GM23248 (cell line): ENCODE measurements at places on chromosomes 7 and 10. TPM values are rescaled to one million over a fixed set of nuclear protein-coding genes. Genes with fewer than 3 reads are reported as not detected.

- peak; percentile 76 for DNase-seq
These were observed 24.7 kb downstream of the CREB3L2 start for GRCh38 chr7:137977173-137977572.

DNA sequence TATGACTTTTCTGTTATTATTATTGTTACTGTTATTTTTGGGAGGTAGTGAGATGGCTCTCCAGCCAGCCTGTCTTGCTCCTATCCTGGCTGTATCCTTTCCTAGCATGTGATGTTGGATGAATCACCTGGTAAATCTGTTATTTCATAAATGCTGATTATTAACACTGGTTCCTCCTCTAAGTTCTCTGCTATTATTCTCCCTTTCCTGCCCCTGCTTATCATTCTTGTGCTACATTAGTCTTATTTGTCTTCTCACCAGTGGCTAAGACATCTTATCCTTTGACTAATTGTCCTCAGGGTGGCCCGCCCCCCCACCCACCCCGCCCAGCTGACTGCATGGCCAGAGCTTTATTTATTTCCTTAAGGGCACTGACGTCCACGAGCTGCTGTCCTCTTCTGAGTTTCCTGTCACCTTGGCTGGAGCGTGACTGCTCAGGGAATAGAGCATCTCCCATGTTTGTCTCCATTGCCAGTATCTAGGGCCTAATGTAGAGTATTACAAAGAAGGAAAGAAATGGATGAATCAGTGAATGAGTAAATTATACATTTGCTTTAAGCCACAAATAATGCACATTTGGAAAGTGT is 110.1 kb upstream of the KLF6 start:
- peak; percentile 71 for DNase-seq

GRCh38 chr7:34341326-34341725 is 316.7 kb upstream of the NPSR1 start:
- DNase-seq: peak; percentile 27

DNA sequence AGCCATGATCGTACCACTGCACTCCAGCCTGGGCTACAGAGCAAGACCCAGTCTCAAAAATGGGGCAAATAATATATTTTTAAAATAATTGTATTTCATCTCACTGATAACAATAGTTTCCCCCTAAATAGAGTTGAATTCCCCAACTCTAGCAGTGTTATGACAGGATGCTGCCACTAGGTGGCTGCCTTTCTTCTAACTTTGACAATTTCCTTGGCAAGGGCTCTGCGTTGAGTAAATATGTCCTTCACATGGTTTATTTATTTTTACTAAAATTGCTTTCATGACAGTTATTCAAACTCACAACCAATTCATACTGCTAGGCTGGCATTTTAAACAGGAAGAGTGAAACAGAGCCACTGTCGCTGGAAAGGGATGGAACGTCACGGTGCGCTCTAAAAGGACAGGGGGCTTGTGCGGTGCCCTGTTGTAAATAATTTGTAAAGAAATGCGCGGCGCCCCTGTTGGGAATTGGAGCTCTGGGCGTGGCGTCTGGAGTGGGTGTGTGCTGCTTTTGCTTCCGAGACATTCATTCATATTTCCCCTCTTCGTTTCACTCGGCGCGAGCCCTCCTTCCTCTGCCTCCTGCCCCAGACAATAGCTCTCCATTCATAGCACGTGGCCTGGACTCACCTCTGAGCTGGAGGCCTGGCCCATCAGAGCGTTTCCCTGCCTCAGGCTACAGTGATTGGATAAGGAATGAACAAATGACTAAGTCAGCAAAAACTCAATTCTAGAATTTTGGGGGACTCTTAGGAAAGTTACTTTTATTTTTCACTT is 20.5 kb upstream of the PITRM1 start:
- peak; percentile 86 for DNase-seq

DNA sequence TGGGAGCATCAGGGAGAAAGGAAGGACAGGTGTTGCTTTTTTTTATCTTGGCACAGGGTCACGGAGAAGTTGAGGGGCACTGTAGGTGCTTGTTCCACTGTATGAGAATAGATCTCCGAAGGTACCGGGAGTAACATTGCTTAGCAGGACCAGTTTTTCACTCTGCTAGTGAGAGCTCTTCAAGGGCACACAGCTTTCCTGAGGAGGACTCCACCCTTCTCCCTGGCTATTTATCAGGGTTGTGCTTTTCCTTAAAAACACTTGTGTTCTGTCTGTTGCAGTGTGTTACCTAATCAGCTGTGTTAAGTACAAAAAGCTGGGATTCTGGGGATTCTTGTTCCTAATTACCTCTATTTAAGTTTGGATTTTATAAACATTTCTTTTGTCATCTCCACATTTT is 160.5 kb downstream of the SND1 start:
- DNase-seq: no peak

GRCh38 chr7:48108959-48109847 is 20.1 kb downstream of the UPP1 start:
- DNase-seq: no peak

DNA sequence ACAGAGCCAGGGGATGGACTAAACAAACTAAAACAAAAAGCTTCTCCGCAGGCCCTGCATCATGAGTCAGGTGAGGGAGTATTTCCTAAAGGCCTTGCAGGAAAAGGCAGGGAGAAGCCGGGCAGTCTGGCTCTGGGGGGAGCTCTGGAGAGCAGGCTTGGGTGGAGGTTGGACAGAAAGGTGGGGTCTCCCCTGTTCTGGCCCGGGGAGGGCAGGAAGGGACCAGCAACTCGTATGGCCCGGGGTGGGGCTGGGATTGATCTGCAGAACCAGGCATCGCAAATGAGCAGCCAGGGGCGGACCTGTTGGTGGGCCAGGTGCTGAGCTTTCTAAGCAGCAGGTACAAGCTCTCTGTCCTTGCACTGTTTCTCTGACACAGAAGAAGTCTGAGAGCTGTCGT is 235.2 kb downstream of the TCERG1L start:
- DNase-seq: no peak

DNA sequence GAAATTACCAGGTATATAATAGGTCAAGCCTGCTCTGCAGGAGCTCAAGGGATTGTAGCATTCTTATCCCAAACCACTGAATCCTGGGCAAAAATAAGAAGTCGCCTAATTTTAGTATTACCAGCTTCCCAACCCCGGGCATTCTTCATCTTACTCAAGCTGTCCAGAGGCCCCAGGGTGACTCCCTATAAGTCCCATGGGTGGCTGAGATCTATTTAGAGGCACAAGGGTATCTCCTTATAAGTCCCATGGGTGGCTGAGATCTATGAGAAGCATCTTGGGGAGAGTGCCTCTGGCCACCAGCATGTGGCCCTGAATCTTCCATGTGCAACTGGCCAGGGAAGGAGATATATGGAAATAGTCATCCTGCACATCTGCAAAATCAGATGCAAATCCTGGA is 38.9 kb downstream of the PRSS2 start:
- no peak for DNase-seq

DNA sequence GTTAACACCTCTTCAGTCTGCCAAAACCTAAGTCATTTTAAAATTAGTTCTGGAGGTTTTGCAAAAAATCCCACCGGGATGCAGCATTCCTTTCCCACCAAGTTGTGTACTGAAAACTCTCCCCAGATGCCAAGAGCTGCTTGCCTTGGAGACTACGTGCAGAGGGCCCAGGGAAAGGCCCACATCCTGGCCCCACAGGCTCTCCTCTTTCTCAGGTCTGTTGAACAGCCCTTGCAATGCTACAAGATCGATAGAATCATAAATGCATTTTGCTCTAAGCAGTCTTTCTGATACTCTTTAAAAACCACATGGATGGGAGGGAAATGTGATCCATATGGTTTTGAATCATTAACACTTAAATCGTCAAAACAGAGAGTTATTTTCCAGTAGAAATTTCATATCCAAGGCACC is 126.7 kb upstream of the ZMIZ1 start:
- DNase-seq: no peak

- no peak for DNase-seq
These were observed 663.4 kb downstream of the INHBA start for GRCh38 chr7:41039386-41039953.

DNA sequence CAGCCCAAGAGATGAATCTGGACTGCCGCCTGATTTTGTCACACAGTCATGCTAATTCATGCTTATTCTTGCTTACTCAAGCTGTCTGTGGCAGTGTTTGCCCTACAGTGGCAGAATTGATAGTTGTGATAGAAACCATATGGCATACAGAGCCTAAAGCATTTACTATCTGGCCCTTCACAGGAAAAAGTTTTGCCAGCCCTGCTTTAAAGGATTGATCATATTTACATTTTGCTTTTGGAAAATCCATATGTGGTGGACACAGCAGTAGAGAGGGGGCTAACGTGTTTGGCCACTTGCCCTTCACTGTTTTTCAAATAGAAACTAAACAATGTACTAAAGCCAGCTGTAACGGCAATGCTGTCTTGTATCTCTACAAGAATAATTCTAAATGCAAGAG is 974.0 kb upstream of the GHITM start:
- DNase-seq: no peak

DNA sequence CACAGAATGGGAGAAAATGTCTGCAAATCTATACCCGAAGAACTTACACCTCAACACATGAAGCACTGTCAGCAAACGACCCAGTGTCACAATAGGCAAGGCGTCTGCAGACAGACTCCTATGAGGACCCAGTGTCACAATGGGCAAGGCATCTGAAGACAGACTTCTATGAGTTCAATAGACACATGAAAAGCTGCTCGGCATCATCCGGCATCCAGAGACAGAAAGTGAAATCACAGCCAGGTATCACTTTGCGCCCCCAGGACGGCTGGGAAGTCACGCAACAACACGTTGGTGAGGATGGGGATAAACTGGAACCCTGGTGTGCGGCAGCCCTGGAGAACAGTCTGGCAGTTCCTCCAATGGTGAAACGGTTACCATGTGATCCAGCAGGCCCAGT is 273.2 kb downstream of the ELFN1 start:
- DNase-seq: no peak

GRCh38 chr7:131945957-131946544 is 389.6 kb upstream of the PODXL start:
- no peak for DNase-seq

DNA sequence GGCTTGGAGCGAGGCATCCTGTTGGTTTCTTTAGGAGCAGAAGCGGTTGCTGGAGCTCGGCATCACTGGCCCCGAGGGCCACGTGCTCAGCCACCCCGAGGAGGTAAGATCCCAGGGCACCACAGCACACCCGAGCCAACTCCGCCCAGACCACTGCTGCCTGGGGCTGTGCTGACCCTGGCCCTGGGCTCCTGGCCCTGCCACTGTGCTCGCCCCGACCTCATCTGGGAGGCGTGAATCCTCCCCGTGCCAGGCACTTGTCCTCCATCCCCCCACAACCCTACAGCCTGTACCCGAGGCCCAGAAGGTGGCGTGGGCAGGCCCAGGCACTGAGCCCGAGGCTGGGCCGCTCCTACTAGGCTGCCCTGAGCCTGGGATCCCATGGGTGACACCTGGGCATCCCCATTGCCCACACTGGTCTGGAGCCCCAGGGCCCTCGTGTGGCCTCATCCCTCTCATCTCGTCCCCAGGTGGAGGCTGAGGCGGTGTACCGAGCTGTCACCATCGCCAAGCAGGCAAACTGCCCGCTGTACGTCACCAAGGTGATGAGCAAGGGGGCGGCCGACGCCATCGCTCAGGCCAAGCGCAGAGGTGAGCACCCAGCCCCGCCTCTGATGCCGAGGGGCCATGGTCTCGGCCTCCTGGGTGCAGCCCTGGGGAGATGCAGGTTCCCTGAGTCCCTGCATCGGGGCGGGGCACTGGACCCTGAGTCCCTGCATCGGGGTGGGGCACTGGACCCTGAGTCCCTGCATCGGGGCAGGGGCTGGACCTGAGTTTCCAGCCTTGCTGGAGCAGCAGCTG is 11.8 kb downstream of the DPYSL4 start:
- DNase-seq: no peak

GRCh38 chr10:128863823-128864405 is 603.1 kb upstream of the MGMT start:
- no peak for DNase-seq

GRCh38 chr10:121526801-121527221 is 71.4 kb downstream of the FGFR2 start:
- no peak for DNase-seq

GRCh38 chr10:86001521-86001920 is 365.1 kb downstream of the GRID1 start:
- no peak for DNase-seq

DNA sequence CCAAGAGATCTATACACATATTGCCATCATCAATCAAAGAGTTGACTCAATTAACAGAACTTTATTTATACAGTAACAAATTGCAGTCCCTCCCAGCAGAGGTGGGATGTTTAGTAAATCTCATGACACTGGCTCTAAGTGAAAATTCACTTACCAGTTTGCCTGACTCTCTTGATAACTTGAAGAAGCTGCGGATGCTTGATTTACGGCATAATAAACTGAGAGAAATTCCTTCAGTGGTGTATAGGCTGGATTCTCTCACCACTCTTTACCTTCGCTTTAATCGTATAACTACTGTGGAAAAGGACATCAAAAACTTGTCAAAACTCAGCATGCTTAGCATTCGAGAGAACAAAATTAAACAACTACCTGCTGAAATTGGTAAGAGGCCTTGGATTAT is 45.3 kb downstream of the SHOC2 start:
- no peak for DNase-seq

GRCh38 chr10:96310321-96310669 is 6.1 kb downstream of the DNTT start:
- DNase-seq: no peak

GRCh38 chr7:136056651-136057231 is 79.6 kb upstream of the MTPN start:
- no peak for DNase-seq

The CCDC172 gene
- not detected in 2 replicates for total RNA-seq

The CCL24 gene
- total RNA-seq: not detected in 2 replicates

The CPN1 gene
- not detected in 2 replicates for total RNA-seq

The ENTPD1 gene
- total RNA-seq: not detected in 2 replicates

The SCIN gene
- 0.13 and 0.32 TPM in 2 replicates for total RNA-seq

The ATG9B gene
- total RNA-seq: not detected in 2 replicates

The SLC18A2 gene
- not detected in 2 replicates for total RNA-seq

The TDRD1 gene
- not detected in 2 replicates for total RNA-seq

The NUB1 gene
- total RNA-seq: 43.4 and 60.3 TPM in 2 replicates

The PTPRN2 gene
- not detected in 2 replicates for total RNA-seq

The MSRB2 gene
- 25.0 and 35.0 TPM in 2 replicates for total RNA-seq
